ENCODE measurements at places on chromosomes 12 and 14.

- no peak for DNase-seq
Measured at GRCh38 chr14:97866195-97866594, 1069.0 kb downstream of the VRK1 start.

DNA sequence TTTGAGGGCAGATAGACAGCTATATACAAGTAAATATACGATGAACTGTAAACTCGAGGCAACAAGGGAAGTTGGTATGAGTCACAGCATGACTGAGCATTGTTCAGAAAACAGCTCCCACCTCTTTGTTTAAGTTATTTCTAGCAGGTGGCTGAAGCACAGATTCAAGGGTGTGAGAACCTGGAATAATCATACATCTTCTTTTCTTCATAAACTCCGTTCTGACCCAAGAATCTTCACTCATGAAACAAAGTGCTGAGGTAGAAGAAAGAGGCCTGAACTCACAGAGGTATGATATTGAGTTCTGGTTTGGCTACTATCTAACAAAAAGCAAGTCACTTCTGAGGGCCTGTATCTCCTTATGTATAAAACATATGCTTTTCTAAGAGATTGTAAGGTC lies 364.1 kb upstream of the KITLG start:
- DNase-seq, result no peak

DNA sequence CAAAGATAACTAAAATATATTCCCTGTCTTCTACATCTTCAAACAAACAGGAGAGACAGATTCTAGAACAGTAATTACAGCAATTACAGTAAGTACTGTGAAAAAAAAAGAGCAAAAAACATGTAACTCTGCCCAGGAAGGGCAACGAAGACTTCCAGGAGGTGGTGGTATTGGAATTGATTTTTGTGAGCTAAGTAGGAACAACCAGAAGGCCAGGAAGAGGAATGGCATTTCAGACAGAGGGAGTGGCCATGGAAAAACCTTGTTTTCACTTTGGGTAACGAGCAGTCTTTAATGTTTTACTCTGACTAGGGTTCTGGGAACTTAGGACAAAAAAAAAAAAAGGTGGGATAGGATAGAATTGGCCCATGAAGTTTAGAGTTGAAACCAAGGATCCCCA lies 196.3 kb upstream of the PLEKHG7 start:
- no peak for DNase-seq

DNA sequence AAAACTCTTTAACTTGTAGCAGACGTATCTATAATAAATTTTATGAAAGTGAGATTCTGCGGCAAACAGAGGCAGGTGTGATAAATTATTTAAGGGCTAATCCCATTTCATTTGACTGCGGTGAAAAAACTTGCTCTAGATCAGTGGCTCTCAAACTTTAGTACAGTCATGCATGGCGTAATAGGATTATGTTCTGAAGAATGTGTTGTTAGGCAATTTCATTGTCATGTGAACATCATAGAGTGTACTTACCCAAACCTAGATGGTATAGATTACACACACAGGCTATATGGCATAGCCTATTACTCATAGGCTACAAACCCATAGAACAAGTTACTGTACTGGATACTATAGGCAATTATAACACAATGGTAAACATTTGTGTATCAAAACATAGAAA lies 83.7 kb downstream of the HEATR5A start:
- no peak for DNase-seq

DNA sequence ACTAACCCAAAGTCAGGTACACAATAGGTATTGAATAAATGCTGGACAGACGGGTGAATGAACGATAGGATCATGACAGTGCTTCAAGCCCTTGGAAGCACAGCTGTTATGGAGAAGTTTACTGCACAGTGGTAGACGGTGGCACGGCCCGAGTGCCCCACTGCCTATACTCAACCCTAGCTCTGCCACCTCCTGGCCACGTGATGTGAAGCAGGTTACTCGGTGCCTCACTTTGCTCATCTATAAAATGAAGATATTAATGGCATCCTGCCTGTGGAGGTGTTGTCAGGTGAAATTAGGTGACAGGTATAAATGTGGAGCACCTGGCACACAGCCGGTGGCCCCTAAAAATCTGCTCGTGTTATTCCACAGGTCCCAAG lies 5.8 kb downstream of the ASB2 start:
- DNase-seq, result peak; percentile 74

DNA sequence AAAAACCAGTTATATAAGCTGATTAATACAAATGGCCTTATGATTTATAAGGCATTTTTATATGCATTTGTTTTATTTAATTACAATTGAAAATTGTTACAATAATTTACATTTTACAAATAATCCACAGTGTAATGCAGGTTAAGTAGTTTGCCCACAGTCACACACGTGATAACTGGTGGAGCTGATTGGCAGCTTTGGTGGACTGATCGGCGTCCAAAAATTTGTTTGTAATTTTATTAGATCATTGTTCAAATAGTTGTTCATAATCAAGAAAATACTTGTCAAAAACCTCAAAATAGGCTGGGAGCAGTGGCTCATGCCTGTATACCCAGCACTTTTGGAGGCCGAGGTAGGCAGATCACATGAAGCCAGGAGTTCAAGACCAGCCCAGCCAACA lies 59.7 kb downstream of the AEBP2 start:
- no peak for DNase-seq

- no peak for DNase-seq
Measured at GRCh38 chr12:24379861-24380521, 430.5 kb upstream of the SOX5 start.

DNA sequence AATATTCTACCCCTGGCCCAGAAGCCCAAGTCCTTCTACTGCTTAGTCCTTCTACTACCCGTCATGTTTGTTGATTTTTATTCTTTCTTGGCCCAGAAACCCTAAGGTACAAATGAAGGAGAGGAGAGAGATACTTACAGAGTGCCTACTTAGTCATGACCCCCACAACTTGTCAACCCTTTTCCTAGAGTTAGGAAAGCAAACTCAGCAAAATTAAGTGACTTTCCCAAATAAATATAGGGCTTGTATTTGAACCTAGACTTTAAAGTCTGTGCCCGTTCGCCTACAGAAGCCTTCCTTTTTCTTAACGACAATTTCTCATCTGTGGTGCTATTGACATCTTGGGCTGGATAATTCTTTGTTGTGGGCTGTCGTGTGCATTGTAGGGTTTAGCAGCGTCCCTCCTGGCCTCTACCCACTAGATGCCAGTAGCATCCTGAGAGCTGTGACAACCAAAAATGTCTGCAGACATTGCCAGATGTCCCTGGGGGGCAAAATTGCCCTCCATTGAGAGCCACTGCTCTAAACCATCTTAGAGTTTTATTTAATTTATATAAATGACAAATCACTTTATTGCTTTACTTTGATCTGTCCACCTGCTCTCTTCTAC lies 82.3 kb downstream of the FIGNL2 start:
- DNase-seq, result no peak

GRCh38 chr12:55932551-55932910 lies 1.6 kb downstream of the DGKA start:
- peak; percentile 54 for DNase-seq

DNA sequence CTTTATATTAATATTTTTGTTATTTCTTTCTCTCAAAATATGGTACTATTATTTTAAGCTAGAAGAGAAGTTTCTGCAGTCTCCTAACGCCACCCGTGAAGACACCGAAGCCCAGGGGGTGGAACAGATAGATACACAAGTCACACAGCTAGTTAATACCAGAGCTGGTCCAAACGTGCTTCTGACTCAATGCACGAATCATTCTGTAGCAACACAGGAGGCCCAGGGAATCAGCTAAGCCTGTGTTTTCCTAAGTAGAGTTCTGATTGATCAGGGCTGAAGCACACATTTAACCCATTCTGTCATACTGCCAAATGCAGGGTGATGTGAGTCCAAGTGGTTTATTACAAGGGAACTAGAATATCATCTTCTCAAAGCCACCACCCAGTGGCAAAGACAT lies 116.9 kb upstream of the PWP1 start:
- DNase-seq, result no peak

DNA sequence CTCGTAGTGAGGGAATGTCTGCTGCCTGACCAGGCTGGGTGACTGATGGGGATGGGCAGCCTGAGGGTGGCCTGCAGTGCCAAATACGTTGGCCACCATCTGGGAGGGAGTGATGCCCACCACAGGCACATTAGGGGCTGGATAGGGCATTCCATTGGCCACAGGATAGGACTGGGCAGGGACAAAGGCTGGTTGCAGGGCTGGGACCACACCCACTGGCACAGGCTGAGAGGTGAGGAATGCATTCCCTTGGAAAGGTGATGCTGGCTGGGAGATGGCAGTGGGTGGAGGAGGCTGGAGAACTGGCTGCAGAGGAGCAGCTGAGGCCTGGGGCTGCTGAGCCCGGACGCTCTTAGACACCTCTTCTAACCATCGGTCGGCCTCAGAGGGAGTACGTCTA lies 39.5 kb downstream of the PAPLN start:
- no peak for DNase-seq

- DNase-seq, result no peak
Measured at GRCh38 chr12:21992823-21993222, 51.6 kb upstream of the ABCC9 start.

DNA sequence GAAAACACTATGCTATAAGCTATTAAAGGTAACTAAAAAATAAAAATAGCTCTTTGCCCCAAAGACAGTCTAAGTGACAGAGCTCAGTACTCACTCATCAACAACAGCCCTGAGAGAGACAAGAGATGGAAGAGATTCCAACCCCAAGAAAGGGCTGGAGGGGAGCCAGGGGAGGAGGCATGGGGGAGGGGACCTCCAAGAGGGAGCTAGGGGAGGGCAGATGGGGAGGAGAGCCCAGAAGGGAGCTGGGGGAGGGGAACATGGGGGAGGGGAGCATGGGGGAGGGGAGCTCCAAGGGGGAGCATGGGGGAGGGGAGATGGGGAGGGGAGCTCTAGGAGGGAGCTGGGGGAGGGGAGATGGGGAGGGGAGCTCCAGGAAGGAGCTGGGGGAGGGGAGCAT lies 7.7 kb downstream of the SSH1 start:
- DNase-seq, result no peak

GRCh38 chr12:11953523-11953922 lies 117.2 kb upstream of the BCL2L14 start:
- no peak for DNase-seq

DNA sequence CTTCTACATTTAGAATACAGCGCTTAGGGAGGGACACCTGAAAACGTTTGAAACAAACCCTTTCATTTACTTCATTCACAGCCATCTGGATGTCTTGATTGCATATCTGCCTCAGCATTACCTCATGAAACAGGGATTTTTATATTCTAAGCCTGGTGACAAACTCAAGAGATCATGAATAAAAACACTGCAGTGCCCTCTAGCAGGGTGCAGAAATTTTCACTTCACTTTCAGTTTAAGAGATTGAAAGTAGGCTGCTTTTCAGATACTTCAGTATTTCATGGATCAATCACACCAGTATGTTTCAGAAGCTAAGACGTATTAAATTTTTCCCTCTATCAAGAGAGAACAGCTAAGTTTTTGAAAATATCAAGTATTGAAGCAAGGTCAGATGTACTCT lies 467.8 kb downstream of the MDGA2 start:
- no peak for DNase-seq

DNA sequence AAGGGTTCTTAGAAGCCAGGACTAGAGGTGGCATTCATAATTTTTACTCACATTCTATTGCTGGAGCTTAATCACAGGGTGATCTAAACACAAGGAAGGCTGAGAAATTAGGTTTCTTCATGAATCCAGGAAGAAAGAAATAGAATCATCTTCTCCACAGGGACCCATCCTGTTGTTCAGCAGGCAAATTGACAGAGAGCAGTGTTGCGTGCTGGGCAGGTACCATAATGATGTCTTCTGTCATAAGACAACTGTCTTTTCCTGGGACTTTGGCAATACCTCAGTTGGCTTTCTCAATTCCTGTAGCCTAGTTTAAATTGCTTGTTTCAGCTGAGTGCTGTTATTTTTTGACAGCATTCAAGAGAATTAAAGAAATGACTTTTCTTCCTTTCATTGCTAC lies 468.0 kb upstream of the SYT1 start:
- DNase-seq, result no peak

DNA sequence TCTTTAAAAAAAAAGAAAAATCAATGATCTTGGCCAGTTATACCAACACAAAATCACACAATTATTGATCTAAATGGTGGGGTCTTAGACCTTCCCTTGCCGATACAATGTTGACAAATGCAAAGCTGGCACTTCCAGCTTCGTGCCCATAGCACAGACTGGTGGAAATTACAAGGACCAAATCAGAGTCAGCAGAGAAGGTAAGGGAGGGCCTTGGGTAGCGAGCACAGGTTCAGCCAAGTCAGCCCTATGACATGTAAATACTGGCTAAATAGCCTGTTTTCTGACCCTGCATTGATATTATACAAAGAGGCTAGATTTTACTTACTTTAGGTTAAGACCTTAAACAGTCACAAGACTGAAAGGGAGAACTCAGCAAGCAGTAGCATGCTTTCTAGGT lies 30.3 kb upstream of the WDR89 start:
- DNase-seq, result no peak

GRCh38 chr14:80055667-80056496 lies 155.4 kb downstream of the DIO2 start:
- DNase-seq, result no peak

DNA sequence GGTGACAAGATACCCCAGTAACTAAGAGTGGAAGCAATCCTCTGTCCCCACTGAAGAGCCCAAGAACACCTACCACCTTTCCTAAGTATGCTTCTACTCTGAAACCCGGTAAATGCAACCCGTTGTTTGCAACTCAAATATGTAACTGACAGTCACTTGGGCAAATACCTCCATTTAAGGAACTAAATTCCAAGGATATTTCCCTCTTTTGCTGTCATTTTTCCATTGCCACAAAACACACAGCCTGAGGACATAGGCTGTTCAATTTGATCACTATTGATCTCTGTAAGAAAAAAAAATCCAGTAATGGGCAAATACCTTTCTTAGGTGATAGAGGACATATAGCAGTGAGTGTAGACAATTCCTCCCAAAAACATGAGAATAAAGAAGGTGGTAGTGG lies 6.6 kb upstream of the PHLDA1 start:
- no peak for DNase-seq

- DNase-seq, result no peak
Measured at GRCh38 chr14:34363733-34364134, 98.3 kb downstream of the SPTSSA start.

GRCh38 chr12:15201056-15201455 lies 20.2 kb downstream of the RERG start:
- DNase-seq, result no peak

GRCh38 chr14:91545946-91546716 lies 36.0 kb upstream of the PPP4R3A start:
- no peak for DNase-seq

- DNase-seq, result no peak
Measured at GRCh38 chr12:42641221-42641885, 51.8 kb upstream of the PRICKLE1 start.

DNA sequence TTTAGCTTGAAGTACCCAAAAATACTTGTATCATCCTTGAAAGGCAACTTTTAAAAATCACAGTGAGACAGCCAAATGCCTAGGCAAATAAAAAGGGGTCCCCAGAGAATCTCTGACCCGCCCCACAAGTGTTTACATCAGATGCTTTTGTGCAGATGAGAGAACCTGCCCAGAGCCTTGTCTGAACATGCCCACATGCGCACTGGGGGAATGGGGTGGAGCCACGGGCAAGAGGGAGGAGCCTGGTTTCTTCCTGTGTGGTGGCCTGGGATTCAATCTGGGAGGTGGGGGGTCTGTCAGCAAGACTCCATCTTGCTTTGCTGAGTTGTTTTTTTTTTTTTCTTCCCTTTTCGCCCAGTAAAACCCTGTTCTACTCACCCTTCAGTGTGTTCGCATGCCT lies 381.7 kb upstream of the CCDC196 start:
- no peak for DNase-seq

- peak; percentile 34 for DNase-seq
Measured at GRCh38 chr12:89768586-89769482, 60.2 kb upstream of the ATP2B1 start.

GRCh38 chr12:91818227-91819131 lies 327.2 kb downstream of the BTG1 start:
- DNase-seq, result no peak

GRCh38 chr12:29991924-29992323 lies 208.2 kb upstream of the TMTC1 start:
- no peak for DNase-seq

Data from activated naive CD4-positive, alpha-beta T cell treated with Interleukin-2 at 50 U/mL for 16 hours (primary cell).